ENCODE measurements at places on chromosomes 12 and 14.

DNA sequence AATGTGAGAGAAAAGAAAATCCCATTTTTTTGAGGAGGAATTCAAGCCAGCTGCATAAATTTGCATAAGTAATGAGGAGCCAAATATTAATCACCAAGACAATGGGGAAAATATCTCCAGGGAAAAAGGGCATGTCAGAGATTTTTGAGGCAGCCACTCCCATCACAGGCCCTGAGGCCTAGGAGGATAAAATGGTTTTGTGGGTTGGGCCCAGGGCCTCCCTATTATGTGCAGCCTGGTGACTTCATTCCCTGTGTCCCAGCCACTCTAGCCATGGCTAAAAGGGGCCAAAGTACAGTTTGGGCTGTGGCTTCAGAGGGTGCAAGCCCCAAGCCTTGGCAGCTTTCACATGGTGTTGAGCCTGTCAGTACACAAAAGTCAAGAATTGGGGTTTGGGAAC lies 1051.0 kb upstream of the FOXG1 start:
- DNase-seq, result no peak

DNA sequence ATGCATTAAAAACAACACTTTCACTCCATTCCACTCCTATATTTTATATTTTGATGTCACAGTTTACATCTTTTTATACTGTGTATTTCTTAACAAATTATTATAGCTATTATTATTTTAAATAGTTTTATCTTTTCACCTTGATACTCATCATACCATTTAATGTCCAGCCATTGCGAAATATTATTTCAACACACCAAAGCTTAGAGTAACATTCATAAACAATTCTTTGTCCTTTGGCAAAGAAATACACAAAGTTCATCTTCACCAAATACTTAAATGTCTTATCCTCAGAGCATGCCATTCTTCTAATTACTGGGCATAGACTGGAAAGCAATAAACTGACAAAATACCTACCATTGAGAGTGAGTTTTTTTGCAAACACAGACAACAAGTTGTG lies 1963.4 kb upstream of the FLRT2 start:
- DNase-seq, result no peak

GRCh38 chr12:42213023-42213422 lies 25.0 kb downstream of the YAF2 start:
- peak; percentile 86 for DNase-seq

- no peak for DNase-seq
Observed at GRCh38 chr12:108151533-108152169, 22.6 kb downstream of the WSCD2 start.

DNA sequence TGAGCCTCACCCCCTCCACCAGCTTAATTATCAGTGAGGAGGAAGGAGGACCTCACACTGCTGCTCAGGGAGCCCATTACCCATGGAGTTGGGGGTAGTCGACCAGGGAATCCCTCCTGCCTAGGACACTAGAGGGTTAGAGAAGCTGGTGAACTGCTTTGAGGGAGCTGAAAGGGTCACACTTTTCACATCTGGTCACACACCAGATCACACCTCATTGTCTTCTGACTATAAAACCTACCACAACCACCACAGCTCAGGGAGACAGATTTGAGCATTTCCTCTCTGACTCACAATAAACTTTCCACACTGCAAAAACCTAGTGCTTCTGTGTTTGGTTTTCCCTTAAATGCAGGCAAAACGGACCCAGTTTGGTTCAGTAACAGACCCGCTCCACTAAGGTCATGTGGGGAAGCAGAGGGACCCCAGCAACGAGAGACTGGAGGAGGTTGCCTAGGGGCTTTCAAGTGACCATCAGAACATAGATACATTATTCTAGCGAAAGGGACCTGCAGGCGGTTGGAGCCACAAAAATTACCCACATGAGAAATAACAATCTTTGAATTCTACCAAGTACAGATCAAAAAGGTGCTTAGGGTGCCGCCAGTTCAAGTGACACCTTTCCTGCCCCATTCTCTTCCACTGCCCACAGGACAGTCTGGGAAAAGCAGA lies 151.4 kb upstream of the AVPR1A start:
- DNase-seq, result no peak

GRCh38 chr14:64197996-64198395 lies 96.2 kb downstream of the ESR2 start:
- DNase-seq, result no peak

GRCh38 chr14:66003082-66003730 lies 483.0 kb upstream of the CCDC196 start:
- DNase-seq, result no peak

- DNase-seq, result no peak
Observed at GRCh38 chr14:94707494-94707893, 62.4 kb downstream of the GSC start.

- DNase-seq, result no peak
Observed at GRCh38 chr14:68477110-68477455, 315.8 kb downstream of the ZFP36L1 start.

GRCh38 chr12:82690006-82690405 lies 3.3 kb downstream of the TMTC2 start:
- no peak for DNase-seq

GRCh38 chr12:116078396-116078795 lies 199.1 kb downstream of the MED13L start:
- no peak for DNase-seq

GRCh38 chr14:68467425-68467824 lies 325.4 kb downstream of the ZFP36L1 start:
- DNase-seq, result no peak

- DNase-seq, result no peak
Observed at GRCh38 chr14:29075761-29076160, 309.2 kb downstream of the FOXG1 start.

- no peak for DNase-seq
Observed at GRCh38 chr12:30755395-30755762, 628 bp upstream of the CAPRIN2 start.

DNA sequence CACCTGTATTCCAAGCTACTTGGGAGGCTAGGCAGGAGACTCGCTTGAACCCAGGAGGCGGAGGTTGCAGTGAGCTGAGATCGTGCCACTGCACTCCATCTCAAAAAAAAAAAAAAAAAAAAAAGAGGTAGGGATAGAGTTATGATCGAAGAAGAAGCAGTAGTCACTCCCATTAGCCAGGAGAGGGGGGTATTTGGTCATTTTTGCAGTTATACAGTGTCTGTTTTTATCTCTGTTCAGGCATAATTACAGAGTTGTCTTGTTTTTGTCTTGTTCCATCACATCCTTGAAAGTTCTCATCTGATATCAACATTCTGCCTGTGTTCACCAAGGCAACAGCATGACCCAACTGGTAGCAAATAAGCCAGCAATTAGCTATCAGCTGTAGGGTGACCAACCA lies 98.5 kb upstream of the TMPO start:
- peak; percentile 19 for DNase-seq

DNA sequence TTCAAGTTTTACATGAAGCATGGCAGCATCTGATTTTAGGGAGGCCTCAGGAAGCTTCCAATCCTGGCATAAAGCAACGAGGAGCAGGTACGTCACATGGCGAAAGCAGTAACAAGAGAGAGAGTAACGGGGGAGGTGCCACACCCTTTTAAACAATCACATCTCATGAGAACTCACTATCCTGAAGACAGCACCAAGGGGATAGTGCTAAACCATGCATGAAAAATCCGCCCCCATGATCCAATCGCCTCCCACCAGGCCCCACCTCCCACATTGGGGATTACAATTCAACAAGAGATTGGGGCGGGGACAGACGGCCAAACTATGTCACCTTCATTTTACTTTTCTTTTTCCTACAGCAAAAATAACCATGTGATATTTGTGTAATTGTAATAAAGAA lies 7.2 kb upstream of the MAP3K9 start:
- no peak for DNase-seq

DNA sequence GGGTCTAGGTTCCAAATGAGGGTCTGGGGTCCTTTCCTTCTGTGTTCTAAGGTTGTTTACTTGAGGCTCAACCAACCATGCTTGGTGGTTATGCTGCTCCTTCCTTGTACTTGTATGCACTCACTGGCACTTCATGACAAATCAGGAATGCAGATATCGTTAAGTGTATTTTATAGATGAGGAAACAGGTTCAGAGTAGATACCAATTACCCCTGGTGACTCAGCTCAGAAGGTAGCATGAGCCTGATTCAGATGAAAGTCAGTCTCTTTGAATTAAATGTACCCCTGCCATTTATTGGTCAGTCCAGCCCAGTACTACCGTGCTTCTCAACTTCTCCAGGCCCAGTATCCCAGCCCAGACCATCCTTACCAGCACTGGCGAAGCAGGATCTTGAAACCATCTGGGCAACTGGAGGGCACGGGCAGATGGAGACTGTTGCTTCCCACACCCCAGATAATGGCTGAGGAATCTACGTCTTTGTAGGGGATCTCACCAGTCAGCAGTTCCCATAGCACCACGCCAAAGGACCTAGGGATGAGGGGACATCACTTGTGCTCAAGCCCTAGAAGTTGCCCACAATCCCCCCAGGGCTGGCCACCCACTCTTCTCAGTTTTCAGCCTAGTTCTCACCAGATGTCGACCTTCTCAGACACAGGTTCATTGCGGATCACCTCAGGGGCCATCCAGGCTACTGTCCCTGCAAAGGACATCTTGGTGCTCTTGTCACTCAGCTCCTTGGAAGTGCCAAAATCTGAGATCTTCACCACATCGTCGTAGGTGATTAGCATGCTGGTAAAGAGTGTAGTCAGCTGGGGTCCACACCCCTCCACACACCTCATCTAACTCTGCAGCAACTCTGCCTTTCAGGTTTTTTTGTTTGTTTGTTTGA lies 14.3 kb downstream of the MAP3K12 start:
- no peak for DNase-seq

- no peak for DNase-seq
Observed at GRCh38 chr12:49334226-49334625, 2.8 kb downstream of the C1QL4 start.

GRCh38 chr12:111557271-111558106 lies 41.6 kb downstream of the ATXN2 start:
- no peak for DNase-seq

- DNase-seq, result no peak
Observed at GRCh38 chr12:32255588-32255987, 143.8 kb upstream of the FGD4 start.

DNA sequence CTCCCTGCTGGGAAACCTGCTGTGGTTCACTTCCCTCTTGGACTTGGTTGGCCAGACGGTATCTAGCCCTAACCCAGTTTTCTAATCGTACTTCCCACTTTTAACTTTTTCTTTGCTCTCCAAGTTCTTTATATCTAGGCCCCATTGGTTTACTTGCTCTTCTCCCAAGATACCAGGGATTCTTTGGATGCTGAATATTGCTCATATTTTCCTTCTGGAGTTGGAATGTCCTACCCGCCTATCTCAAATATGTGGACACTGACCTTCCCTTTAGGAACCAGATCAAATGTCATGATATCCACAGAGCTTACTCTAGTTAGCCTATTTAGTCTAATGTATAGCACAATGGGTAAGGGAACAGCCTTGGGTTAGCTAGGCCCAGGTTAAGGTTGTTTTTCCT lies 228.6 kb downstream of the DACT1 start:
- no peak for DNase-seq

DNA sequence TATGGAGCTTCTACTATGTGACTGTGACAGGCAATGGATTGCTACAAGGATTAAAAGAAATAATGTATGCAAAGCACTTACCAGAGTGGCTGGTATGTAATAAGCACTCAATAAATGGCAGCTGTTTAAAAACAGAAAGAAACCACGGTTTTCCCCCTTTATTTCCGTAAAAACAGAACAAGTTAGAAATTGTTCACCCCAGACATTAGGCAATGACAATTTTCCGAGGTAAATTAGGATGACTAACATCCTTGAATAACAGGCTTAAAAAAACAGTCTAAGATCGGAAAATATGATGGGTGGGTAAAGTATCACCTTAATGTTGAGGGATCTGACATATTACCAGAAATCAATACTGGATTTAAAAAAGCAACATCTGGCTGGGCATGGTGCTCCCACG lies 20.9 kb upstream of the CNIH1 start:
- DNase-seq, result no peak

GRCh38 chr12:56759263-56759908 lies 3.7 kb upstream of the HSD17B6 start:
- DNase-seq, result no peak

DNA sequence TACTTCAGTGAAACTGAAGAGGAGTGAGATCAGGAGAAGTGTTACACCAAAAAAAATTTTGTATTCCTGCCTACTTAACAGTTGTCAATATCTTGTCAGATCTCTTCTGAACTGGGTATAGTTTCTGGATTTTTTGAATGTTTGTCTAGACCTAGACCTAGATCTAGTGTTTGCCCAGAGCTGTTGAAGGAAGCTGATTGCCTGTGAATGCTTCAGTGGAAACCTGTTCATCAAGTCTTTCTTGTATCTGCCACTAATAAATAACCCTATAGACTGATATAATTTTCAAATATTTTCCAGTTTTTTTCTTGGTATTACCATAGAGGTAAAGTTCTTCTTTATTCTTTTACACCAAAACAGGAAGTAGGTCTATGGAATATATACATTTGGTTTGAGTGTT lies 781.5 kb upstream of the FBXO33 start:
- no peak for DNase-seq

- no peak for DNase-seq
Observed at GRCh38 chr14:65277027-65277426, 135.5 kb upstream of the FUT8 start.

DNA sequence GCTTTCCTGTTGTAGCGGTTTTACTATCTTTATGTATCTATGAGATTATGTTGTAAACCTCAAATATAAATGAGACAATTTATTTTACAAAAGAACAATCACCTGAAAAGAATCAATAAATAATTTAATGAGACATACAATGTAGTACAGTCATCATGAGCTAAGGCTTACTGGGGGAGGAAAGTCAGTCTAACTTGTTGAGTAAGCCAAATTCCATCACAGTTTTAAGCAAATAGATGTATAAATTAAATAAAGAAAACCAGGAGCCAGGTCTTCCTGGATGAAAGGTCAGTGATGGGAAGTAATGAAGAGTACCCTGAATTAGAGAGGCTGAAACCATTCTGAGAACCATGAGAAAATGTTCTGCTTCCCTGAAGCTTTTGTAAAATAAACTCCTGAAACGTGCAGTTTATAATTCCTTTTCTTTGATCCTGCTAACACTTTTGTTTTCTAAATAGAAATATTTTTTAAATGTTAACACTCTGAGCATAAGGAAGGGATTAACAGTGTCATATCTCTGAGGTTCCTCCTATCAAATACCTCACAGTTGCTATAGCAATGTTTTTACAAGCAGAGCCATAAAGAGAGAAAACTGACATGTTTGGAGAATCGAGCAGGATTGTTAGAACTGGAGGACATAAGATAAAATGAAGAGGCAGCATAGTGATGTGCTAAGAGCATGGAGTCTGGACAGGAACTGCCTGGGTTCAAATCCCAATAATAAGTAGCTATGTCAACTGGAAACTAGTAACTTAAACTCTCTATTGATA lies 444.9 kb upstream of the FOXG1 start:
- no peak for DNase-seq

DNA sequence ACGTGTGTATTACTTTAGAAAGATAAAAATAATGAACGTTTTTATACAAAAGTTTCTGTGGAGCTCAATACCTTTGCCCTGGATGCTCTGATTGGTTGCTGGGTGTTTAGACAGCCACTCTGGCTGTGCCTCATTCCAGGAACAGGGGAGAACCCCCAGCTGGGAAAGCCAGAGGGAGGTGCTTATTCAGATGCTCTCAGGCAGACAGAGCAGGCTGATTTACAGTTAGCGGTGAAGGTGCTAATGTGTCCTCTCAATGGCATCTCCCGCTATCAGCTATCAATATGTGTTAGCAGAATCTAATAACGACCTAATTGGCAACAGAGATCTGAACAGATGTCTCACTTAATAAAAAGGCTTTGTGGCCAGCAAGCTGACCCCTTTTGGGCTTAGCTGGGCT lies 402.3 kb downstream of the NUAK1 start:
- DNase-seq, result no peak

Data from NCI-H1105 treated with DMSO at 0.1 percent for 48 hours (cell line).